ENCODE measurements at places on chromosomes 6 and 20. TPM values are rescaled to one million over a fixed set of nuclear protein-coding genes. Genes with fewer than 3 reads are reported as not detected.

DNA sequence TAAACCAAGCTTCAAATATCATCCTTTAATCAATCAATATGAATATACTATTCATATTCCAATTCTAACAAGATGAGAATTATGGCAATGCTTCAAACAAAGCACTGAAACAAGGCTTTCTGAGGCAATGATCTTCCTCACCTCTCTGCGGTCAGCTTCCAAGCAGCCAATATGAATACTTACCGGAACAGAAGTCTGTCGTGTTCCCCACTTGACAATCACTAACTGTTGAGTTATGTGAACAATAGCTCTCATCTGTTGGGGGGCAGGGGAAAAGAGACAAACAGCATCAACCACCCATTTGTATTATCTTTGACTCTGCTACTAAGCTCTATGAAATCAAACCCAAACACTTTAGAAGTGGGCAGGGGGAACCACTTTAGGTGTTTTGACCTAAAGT, 4.5 kb downstream of the CD164 start:
- no peak for DNase-seq

- DNase-seq: no peak
Measured at GRCh38 chr20:31723069-31723318, 326 bp upstream of the BCL2L1 start.

DNA sequence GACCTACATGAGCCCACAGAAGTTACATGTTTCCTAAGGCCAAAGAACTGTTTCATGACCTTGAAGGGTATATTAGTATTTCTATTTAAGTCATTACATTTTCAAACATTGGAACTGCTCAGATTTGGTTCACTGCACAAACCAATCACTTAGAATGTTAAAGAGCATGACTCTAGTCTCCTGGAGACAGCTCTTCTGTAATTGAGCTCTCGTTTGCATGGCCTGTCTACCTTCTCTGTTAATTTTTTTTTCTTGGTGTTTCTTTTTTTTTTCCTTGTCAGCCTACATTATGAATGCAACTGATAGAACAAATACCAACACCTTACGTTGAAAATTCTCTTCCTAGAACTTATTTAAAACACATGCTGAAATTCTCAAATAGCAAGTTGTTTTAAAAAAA, 860.2 kb upstream of the MAP3K7 start:
- DNase-seq: no peak

DNA sequence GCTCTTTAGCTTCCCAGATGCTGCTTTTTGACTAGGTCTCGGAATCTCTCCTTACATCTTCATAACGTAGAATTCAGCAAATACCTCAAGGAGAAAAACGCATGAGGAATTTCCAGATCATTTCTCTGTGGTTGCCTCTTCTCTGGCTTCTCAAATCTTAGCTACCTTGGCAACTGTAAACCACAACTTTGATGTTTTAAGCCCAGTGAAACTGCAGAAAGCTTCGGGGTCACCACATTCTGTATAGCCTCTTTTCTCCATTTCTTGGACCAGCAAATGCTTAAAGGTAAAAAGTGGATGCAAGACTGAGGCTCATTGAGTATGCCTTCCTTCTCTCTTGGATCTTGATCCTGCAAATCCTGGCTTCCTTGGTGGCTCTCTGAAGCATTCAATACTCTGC, 125.5 kb upstream of the FBXL4 start:
- DNase-seq: no peak

GRCh38 chr6:87897013-87897412, 150.6 kb upstream of the SPACA1 start:
- no peak for DNase-seq

The RRAGD gene
- total RNA-seq: 13.9 TPM

DNA sequence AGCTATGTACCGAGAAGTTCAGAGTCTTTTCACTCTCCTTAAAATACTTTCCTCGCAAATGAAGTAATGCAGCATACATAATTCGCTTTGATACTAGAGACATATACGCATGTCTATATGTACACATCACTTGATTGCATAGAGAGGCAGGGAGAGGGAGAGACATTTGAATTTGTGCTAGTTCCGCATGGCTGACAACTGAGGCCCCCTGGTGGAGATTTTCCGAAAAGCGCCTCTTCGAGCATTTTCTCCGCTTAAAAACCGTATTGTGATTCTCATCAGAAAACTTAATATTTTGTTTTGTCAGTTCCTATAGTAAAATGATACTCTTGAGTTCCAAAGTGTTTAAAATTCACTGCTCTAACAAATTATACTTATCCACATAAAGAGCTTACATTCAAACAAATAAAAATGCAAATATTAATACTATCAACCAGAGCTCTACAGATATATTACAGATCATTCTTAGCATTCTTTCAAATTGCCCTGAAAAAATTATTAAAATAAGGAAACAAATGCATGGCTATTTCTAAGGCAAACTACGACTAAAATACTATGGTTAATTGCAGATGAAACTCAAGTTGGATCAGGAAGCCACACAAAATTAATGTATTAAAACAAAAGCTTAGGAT, 637 bp downstream of the MYLK4 start:
- peak; percentile 72 for DNase-seq

DNA sequence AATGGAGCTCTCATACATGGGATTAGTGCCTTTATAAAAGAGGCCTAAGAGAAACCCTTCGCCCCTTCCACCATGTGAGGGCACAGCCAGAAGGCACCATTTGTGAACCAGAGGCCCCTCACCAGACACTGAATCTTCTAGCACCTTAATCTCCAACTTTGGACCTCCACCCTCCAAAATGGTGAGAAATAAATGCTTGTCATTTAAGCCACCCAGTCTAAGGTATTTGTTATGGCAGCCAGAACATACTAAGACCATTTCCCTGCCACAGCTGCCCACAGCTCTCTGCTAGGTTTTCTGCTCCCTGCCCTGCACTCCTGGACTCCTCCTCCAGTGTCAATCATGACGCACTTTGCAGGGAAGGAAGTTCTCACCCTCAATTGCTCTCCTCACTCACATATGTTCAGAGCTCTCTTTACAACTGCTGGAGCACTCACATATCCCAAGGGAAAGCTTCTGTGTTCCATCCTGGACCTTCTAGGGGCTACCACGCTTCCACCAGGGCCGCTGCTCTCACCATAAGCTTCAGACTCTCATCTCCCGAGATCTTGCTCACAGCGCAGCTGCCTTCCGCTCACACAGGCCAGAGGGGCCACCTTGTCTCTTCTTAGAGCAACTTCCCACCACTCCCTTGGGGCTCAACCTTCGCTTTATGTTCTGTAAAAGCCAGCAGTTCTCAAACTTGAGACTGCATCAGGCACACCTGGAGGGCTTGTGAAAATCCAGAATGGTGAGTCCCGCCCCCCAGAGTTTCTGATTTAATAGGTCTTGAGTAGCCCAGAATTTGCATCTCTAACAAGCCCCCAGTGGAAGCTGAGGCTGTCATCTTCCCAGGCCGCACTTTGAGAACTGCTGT, 1.6 kb upstream of the LY86 start:
- DNase-seq: peak; percentile 17

The SLC17A3 gene
- not detected for total RNA-seq

GRCh38 chr6:42978487-42978838, 518 bp downstream of the PEX6 start:
- no peak for DNase-seq

- DNase-seq: no peak
Measured at GRCh38 chr20:49584418-49585382, 16.8 kb upstream of the PTGIS start.

The NOX3 gene
- not detected for total RNA-seq

- DNase-seq: no peak
Measured at GRCh38 chr6:159395609-159396008, 226.4 kb downstream of the FNDC1 start.

- peak; percentile 57 for DNase-seq
Measured at GRCh38 chr6:10403385-10404106, 11.3 kb downstream of the TFAP2A start.

The PKIB gene
- 4.4 TPM for total RNA-seq

- DNase-seq: peak; percentile 38
Measured at GRCh38 chr20:39874049-39874893, 814.8 kb downstream of the MAFB start.

DNA sequence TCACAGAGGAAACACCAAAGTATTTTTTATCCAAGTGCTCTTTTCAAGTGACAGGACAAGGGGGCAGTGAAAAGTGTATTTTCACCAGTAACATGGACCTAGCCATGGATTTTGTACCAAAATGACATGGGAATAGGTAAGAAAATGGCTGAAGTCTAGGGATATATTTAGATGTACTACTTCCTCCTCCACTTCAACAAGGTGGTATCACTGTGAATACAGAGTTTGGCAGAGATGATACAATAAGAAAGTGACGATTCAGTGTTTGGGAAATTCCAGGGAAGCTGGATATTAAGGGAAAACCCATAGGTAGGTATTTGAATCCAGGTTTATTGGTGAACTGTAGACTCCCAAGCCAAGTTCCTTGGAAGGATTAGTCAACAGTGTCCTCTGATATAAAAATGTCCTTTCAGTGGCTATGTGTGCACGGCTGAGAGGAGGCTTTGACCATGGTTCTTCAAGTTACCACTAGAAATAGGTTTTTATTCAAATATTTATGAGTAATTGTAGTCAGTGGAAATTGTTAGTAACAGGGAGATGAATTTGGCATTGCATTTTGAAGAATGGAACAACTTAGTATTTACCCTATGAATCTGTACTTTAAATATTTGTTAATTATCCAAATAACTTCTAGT, 356.0 kb upstream of the CITED2 start:
- no peak for DNase-seq

- DNase-seq: no peak
Measured at GRCh38 chr6:14922706-14923460, 323.0 kb upstream of the JARID2 start.

The SNAI1 gene
- total RNA-seq: 0.59 TPM

GRCh38 chr20:57223648-57224489, 42.6 kb downstream of the BMP7 start:
- DNase-seq: peak; percentile 34

The HLA-DQB1 gene
- 0.69 TPM for total RNA-seq

- DNase-seq: no peak
Measured at GRCh38 chr6:162833776-162834175, 106.0 kb downstream of the PACRG start.

DNA sequence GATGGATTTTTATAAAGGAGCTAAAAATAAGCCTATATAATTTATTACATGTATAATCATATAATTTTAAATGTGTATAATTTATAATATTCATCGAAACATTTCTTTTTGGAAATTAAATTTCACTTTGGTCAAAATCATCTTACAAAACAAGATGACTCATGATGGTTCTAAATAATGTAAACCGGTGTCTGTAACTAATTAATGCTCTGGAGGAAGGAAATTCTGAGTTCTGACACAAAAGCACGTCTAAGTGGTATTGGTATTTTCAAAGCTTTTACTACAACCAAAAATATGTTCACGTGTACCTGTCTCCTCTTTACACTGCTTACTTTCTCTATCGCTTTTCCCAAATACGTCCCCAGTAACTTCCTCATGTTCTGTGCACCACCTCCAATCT, 134.1 kb downstream of the MTHFD1L start:
- DNase-seq: no peak

The SOX18 gene
- total RNA-seq: 3.7 TPM

DNA sequence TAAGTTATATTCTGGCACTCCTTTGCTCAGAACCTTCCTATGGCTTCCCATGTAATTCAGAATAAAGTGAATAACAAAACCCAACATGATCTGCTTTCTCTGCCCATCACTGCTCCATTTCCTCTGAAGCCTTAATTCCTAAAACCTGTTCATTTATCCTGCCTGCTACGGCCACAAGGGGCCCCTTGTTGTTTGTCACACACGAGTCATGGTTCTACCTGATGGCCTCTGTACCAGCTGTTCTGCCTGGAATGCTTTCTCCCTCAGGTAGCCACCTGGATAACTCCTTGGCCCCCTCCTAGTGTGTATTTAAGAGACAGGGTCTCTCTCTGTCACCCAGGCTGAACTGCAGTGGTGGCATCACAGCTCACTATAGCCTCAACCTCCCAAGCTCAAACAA, 26.8 kb downstream of the ERGIC3 start:
- no peak for DNase-seq

The SLC26A8 gene
- 0.20 TPM for total RNA-seq

DNA sequence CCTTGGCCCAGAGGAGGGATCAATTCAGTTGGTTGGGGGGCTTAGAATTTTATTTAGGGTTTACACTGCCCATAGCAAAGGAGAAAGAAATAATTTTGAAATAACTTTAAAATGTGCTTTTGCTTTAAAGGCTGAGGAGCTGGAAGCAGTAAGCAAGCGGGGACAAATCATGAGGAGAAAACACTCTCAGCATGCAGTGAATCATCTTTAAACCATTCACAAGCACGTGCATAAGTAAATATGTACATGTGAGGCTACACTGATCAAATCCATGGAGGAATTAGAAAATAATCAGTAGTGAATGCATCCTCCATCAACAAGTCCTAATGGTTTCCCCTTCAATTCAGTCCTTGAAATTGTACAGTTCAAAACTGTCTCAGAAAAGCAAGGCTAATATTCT, 181.0 kb downstream of the MTFR2 start:
- peak; percentile 41 for DNase-seq

- DNase-seq: no peak
Measured at GRCh38 chr6:17470202-17470937, 77.0 kb downstream of the CAP2 start.

The MAPK13 gene
- total RNA-seq: 29.5 TPM

The KIF25 gene
- not detected for total RNA-seq

DNA sequence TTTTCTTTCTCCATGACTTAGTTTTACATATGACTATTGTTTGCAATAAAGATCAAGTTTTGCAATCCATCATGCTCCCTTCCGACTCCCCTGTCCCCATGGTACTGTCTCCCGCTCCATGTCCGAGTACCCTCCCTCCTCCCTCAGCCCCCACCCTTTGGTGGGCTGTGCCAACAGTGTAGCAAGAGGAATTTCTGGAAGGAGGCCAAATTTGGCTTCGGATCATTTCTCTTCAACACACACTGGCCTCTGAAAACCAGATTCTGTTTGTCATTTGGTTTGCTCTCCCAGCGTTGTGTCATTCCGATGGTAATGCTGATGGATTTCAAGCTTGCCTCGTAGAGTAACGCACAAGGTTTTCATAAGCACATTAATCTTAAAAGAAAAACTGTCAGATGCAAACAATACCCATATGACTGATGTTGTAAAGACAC, 22.9 kb upstream of the PAX1 start:
- peak; percentile 83 for DNase-seq

GRCh38 chr6:42742116-42742894, 3.6 kb downstream of the TBCC start:
- peak; percentile 12 for DNase-seq
